Glutamatergic neuron (in vitro differentiated cells): ENCODE measurements at places on chromosomes 13 and 19. TPM values are rescaled to one million over a fixed set of nuclear protein-coding genes. Genes with fewer than 3 reads are reported as not detected.

The PRTN3 gene
- total RNA-seq: not detected

The CBY2 gene
- total RNA-seq: not detected

The CEP89 gene
- total RNA-seq: 42.5 TPM

The NPAS1 gene
- 1.7 TPM for total RNA-seq

The ATXN8OS gene
- total RNA-seq: not detected

The TINCR gene
- 1.0 TPM for total RNA-seq

The KLK11 gene
- not detected for total RNA-seq

- H3K36me3 ChIP-seq: no peaks in the 10 kb centered on the region
- H3K27me3 ChIP-seq: no peaks in the 10 kb centered on the region
Measured at GRCh38 chr19:48596679-48597465, 9.7 kb upstream of the SPACA4 start.

- DNase-seq: no peak
- H3K27me3 ChIP-seq: no peaks in the 10 kb centered on the region
- H3K4me1 ChIP-seq: no peaks in the 10 kb centered on the region
- no peak overlapping the region for H3K4me3 ChIP-seq
Measured at GRCh38 chr13:79448413-79448812, 32.5 kb upstream of the NDFIP2 start.

GRCh38 chr19:4089946-4090345, 23.2 kb upstream of the ZBTB7A start:
- peaks cover 2% of the 10 kb centered on the region for H3K27me3 ChIP-seq
- no peak overlapping the region for H3K27ac ChIP-seq
- H3K4me1 ChIP-seq: no peaks in the 10 kb centered on the region
- H3K36me3 ChIP-seq: no peaks in the 10 kb centered on the region
- DNase-seq: no peak

GRCh38 chr13:33014291-33014690, 1.9 kb upstream of the KL start:
- no peak overlapping the region for H3K27ac ChIP-seq
- peaks cover 7% of the 10 kb centered on the region for H3K36me3 ChIP-seq
- no peaks in the 10 kb centered on the region for H3K4me1 ChIP-seq
- H3K27me3 ChIP-seq: peaks cover 15% of the 10 kb centered on the region

DNA sequence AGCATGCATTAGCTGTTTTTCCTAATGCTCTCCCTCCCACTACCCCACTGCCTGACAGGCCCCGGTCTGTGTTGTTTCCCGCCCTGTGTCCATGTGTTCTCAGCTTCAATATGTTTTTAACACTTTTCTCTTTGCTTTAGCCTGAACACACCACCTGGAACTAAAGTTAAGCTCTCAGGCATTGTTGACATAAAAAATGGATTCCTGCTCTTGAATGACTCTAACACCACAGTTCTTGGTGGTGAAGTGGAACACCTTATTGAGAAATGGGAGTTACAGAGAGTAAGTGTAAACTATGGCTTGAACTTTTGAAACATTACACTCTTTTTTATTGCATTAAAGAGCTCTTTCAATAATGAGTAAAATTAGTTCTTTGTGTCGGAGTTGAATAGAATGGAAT, 70.1 kb downstream of the TDRD3 start:
- H3K4me1 ChIP-seq: no peaks in the 10 kb centered on the region
- no peak for DNase-seq
- H3K27ac ChIP-seq: no peak overlapping the region
- H3K4me3 ChIP-seq: no peak overlapping the region
- H3K27me3 ChIP-seq: peaks cover 1% of the 10 kb centered on the region
- no peaks in the 10 kb centered on the region for H3K36me3 ChIP-seq

- no peaks in the 10 kb centered on the region for H3K36me3 ChIP-seq
- H3K4me3 ChIP-seq: no peak overlapping the region
- no peaks in the 10 kb centered on the region for H3K27me3 ChIP-seq
- no peak overlapping the region for H3K27ac ChIP-seq
- peaks cover 30% of the 10 kb centered on the region for H3K4me1 ChIP-seq
Measured at GRCh38 chr13:26677156-26677555, 83.4 kb downstream of the GPR12 start.

GRCh38 chr13:107961849-107962608, 253.3 kb downstream of the LIG4 start:
- no peak overlapping the region for H3K27ac ChIP-seq
- no peaks in the 10 kb centered on the region for H3K36me3 ChIP-seq
- H3K27me3 ChIP-seq: peaks cover 3% of the 10 kb centered on the region
- H3K4me3 ChIP-seq: no peak overlapping the region
- H3K4me1 ChIP-seq: peaks cover 2% of the 10 kb centered on the region
- no peak for DNase-seq

- H3K27ac ChIP-seq: peak overlapping the region; percentile 87
- no peak overlapping the region for H3K4me3 ChIP-seq
- no peaks in the 10 kb centered on the region for H3K36me3 ChIP-seq
- H3K27me3 ChIP-seq: peaks cover 2% of the 10 kb centered on the region
- DNase-seq: peak; percentile 94
Measured at GRCh38 chr19:11446652-11447301, 11.3 kb downstream of the PRKCSH start.

GRCh38 chr19:46031781-46032596, 8.8 kb downstream of the IGFL4 start:
- H3K4me3 ChIP-seq: no peak overlapping the region
- DNase-seq: no peak
- H3K4me1 ChIP-seq: no peaks in the 10 kb centered on the region
- H3K36me3 ChIP-seq: peaks cover 5% of the 10 kb centered on the region
- no peak overlapping the region for H3K27ac ChIP-seq

DNA sequence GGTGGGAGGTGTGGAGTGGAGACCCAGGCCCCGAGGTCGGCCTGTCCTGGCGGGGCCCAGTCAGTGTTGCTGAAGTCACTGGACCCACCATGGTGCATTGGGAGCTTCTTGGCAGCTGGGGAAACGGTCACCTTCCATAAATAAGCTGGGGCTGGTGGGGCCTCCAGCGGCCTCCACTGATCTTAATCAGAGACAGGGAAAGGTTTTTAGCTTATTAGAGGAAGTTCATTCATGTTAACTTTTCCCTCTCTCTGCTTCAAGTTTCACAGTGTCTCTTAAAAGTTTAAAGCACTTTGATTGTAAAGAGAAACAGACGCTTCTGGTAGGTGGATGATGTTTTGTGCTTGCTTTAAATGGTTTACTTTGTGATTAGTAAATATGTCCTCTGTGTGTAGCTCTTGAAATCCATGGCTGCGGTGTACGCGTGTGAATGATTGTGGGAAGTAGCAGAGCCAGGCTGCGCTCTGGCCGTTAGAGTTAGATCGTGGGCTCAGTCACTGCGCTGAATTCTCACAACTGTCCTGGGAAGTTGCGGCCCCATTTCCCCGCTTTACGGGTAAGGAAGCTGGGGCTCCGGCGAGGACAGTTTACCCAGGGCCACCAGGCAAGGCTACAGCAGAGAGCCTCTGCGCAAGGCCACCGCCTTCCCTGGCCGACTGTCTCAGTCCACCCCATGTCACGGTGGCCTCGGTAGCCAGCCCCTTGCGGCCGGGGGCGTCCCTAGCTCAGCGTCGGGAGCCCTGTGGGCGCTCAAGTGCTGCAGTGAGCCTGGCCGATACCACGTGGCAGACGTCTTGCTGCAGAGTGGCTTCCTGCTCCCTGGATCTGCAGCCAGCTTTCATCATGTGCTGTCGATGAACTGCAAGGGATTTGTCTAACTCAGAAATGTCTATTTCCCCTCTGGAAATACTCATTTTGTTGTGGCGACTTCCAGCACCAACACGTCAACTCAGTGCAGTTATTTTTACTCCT, 16.5 kb upstream of the NDUFS7 start:
- no peak for DNase-seq
- peaks cover 2% of the 10 kb centered on the region for H3K36me3 ChIP-seq
- peaks cover 4% of the 10 kb centered on the region for H3K4me1 ChIP-seq
- H3K27me3 ChIP-seq: no peaks in the 10 kb centered on the region
- no peak overlapping the region for H3K4me3 ChIP-seq

DNA sequence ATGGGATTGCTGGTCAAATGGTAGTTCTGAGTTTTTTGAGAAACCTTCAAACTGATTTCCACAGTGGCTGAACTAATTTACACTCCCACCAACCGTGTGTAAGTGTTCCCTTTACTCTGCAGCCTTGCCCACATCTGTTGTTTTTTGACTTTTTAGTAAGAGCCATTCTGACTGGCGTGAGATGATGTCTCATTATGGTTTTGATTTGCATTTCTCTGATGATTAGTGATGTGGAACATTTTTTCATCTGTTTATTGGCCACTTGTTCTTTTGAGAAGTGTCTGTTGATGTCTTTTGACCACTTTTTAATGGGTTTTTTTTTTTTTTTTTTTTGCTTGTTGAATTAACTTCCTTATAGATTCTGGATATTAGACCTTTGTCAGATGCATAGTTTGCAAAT, 4.3 kb downstream of the CAB39L start:
- peaks cover 8% of the 10 kb centered on the region for H3K27me3 ChIP-seq
- H3K36me3 ChIP-seq: no peaks in the 10 kb centered on the region
- no peak overlapping the region for H3K27ac ChIP-seq
- DNase-seq: no peak
- no peak overlapping the region for H3K4me3 ChIP-seq

- H3K4me1 ChIP-seq: no peaks in the 10 kb centered on the region
- H3K4me3 ChIP-seq: no peak overlapping the region
- H3K27me3 ChIP-seq: no peaks in the 10 kb centered on the region
- H3K36me3 ChIP-seq: no peaks in the 10 kb centered on the region
- no peak for DNase-seq
Measured at GRCh38 chr13:41610404-41610803, 153.1 kb downstream of the RGCC start.

GRCh38 chr19:1449467-1450442, at the start of gene APC2:
Gene APC2, plus strand, starts transcription at chr19:1450121. Its CDS starts 2,881 bp downstream, at chr19:1453002.
- H3K4me1 ChIP-seq: peaks cover 14% of the 10 kb centered on the region
- H3K4me3 ChIP-seq: peak within 1 kb of the TSS; percentile 96
- peaks cover 24% of the 10 kb centered on the region for H3K27me3 ChIP-seq
- DNase-seq: peak; percentile 96

DNA sequence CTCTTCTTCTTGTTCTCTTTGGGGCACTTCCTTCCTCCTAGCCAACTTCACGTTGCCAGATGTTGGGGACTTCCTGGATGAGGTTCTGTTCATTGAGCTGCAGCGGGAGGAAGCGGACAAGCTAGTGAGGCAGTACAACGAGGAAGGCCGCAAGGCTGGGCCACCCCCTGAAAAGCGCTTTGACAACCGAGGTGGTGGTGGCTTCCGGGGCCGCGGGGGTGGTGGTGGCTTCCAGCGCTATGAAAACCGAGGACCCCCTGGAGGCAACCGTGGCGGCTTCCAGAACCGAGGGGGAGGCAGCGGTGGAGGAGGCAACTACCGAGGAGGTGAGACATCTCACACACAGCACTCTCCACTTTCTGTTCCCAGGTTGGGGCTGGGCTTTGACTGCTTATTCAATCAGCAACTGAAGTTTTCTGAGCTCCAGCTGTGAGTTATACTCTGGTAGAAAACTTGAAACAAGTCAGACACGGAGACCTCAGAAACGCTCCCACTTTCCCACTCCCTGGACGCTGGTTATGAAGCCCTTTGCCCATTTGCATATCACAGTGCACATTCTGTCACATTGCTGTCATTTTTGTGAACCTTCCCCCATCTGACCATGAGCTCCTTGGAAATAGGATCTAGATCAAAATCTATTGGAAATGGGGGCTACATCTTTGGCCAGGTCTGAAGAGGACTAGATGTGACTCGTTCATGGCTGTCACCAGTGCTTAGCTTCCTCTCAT, 7.2 kb upstream of the CCDC97 start:
- peaks cover 5% of the 10 kb centered on the region for H3K27me3 ChIP-seq
- peaks cover 10% of the 10 kb centered on the region for H3K4me1 ChIP-seq
- H3K36me3 ChIP-seq: peaks cover 5% of the 10 kb centered on the region
- H3K4me3 ChIP-seq: no peak overlapping the region

- H3K36me3 ChIP-seq: peaks cover 4% of the 10 kb centered on the region
- H3K4me1 ChIP-seq: peaks cover 12% of the 10 kb centered on the region
Measured at GRCh38 chr13:19864746-19865309, 1.4 kb upstream of the ZMYM5 start.

- DNase-seq: no peak
- H3K27ac ChIP-seq: no peak overlapping the region
- H3K4me3 ChIP-seq: no peak overlapping the region
- no peaks in the 10 kb centered on the region for H3K27me3 ChIP-seq
Measured at GRCh38 chr13:24231377-24231776, 70.9 kb downstream of the SPATA13 start.

DNA sequence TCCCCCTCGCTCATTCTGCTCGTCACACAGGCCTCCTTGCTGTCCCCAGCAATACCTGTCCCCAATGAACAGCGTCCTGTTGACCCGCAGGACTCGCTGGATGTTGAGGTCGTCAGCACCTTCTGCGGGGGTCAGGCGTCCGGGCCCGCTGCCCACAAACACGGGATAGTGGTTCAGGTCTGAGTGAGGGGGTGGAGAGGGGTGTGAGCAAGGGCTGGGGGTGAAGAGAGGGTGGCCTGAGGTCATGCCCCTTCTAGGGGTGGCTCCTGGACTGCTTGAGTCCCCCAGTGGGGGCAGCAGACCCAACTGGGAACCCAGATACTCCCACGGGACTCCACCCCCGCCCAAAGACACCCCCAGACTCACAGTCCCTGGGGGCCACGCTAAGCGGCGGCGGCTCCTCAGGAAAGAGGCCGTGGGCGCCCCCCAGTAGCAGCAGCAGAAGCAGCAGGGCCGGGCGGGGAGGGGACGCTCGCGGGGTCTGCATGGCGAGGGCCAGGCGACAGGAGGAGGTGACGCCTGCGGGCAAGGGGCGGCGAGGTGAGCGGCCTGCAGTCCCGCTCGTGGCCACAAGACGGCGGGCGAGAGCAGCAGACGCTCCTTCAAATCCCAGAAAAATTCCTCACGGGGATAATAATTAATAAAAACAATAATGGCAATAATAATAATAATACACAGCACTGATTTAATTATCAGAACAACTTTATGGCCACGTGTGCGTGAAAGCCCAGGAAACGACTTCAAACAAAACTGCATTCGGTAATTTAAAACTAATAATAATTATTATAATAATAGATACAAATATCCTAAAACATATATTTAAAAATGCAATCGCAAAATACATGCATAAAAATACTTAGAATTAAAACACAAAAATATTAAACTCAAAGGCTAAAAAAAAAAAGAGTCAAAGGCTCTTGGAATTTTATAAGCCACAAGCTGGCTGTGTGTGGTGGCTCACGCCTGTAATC, 1.2 kb downstream of the SEMA6B start:
- H3K27ac ChIP-seq: no peak overlapping the region
- no peaks in the 10 kb centered on the region for H3K4me1 ChIP-seq
- peaks cover 10% of the 10 kb centered on the region for H3K27me3 ChIP-seq
- peaks cover 10% of the 10 kb centered on the region for H3K36me3 ChIP-seq
- no peak overlapping the region for H3K4me3 ChIP-seq

GRCh38 chr19:661427-662196, 1.4 kb downstream of the RNF126 start:
- no peaks in the 10 kb centered on the region for H3K36me3 ChIP-seq
- H3K27ac ChIP-seq: no peak overlapping the region
- H3K4me1 ChIP-seq: peaks cover 4% of the 10 kb centered on the region

- no peaks in the 10 kb centered on the region for H3K4me1 ChIP-seq
- H3K27me3 ChIP-seq: no peaks in the 10 kb centered on the region
- H3K36me3 ChIP-seq: no peaks in the 10 kb centered on the region
- DNase-seq: no peak
- H3K27ac ChIP-seq: no peak overlapping the region
- H3K4me3 ChIP-seq: no peak overlapping the region
Measured at GRCh38 chr13:88601949-88602348, 930.8 kb downstream of the SLITRK5 start.
